Renal pelvis (tissue), 12 donors: ENCODE measurements at places on chromosomes 7 and 10. TPM values are rescaled to one million over a fixed set of nuclear protein-coding genes. Genes with fewer than 3 reads are reported as not detected.

GRCh38 chr7:11313801-11314200, 340.1 kb downstream of the PHF14 start:
- no peak for DNase-seq

DNA sequence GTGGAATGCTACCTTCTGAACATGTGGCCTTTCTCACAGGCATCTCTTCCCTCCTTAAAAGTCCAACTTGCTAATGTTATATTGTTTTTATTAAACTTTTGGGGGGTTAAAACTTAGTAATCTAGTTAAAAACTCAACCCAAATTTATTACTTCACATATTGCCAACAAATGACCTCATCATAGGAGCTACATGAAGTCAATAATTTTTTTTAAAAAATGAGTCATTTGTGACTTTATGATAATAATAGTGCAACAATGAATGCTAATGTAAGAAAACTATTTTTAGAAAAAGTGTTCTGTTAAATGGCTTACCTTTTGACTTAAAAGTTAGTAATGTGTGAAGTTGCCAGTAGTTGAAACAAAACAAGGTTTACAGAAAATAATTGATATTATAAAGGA, 325.9 kb upstream of the FZD1 start:
- no peak for DNase-seq

- no peak for DNase-seq
Observed at GRCh38 chr7:22143491-22143890, 197.8 kb upstream of the CDCA7L start.

- no peak for DNase-seq
Observed at GRCh38 chr7:11642276-11642675, 189.7 kb downstream of the THSD7A start.

DNA sequence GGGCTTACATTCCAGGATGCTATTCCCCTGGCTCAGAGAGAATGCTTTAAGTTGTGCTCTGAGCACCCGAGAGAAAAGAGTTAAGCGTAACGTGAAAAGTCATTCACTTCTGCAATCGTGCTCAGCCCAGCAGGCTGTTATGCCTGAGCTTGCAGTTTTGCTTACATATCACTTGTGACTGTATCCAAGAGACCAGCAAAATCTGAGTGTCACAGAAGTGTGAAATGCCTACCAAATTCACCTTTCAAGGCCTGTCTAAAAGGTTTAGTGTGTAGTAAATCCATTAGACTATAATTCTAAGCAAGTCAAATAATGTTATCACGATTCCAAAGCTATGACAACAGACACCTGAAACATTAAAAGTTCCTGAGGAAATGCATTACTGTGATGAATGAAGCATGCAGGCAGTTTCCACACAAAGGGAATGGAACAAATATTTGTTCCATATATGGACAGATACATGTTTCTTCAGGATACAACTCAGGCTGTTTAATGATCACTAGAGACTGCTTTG, 20.1 kb downstream of the ITGB1 start:
- DNase-seq = no peak

Gene DEPP1
- polyA plus RNA-seq = 8.3 TPM

Gene ZNF467
- 36.9 TPM for polyA plus RNA-seq
